ENCODE measurements at places on chromosomes 2 and 18. TPM values are rescaled to one million over a fixed set of nuclear protein-coding genes. Genes with fewer than 3 reads are reported as not detected.

The FTCDNL1 gene
- total RNA-seq = 2.8 TPM

The GALNT5 gene
- not detected for total RNA-seq

The CHRNG gene
- total RNA-seq = not detected

The CCDC142 gene
- total RNA-seq = 29.5 TPM

The FMNL2 gene
- 0.56 TPM for total RNA-seq

The CRYGC gene
- not detected for total RNA-seq

The PLGLB2 gene
- total RNA-seq = 2.7 TPM

The DNAH6 gene
- 0.63 TPM for total RNA-seq

The ABCG8 gene
- not detected for total RNA-seq

The CAVIN2 gene
- not detected for total RNA-seq

The KCNIP3 gene
- not detected for total RNA-seq

The PPIG gene
- total RNA-seq = 56.7 TPM

The ANAPC1 gene
- 97.1 TPM for total RNA-seq

The SKOR2 gene
- not detected for total RNA-seq

The FBLN7 gene
- total RNA-seq = 0.63 TPM

The IL18R1 gene
- 25.9 TPM for total RNA-seq

The NOSTRIN gene
- total RNA-seq = not detected

Data from activated CD8-positive, alpha-beta memory T cell treated with anti-CD3 and anti-CD28 coated beads, Interleukin-2, amount 10 ng/mL, durations not matched to agents 7 days and 5 days (primary cell).